ENCODE measurements at places on chromosomes 12 and 14. TPM values are rescaled to one million over a fixed set of nuclear protein-coding genes. Genes with fewer than 3 reads are reported as not detected.

DNA sequence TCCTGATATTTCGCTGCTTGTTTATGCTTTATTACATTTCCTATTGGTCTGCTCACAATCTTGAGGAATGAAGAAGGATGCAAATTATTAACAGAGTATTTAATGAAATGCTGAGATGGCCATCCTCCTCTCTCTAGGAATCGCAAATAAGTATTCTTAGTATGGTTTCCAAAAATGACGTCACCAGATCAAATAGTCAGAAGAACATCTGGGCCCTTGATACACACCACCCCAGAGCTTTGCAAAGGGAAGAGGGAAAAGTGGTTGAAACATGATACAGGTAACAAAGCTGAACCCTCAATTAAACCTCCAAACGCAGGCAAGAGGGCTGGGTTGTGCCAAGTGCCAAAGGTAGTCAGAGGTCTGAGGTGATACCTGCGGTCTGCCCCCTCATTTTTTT, 107.3 kb downstream of the BCL11B start:
- no peak for DNase-seq

- DNase-seq: no peak
Measured at GRCh38 chr12:110577864-110578693, 5.0 kb downstream of the PPTC7 start.

DNA sequence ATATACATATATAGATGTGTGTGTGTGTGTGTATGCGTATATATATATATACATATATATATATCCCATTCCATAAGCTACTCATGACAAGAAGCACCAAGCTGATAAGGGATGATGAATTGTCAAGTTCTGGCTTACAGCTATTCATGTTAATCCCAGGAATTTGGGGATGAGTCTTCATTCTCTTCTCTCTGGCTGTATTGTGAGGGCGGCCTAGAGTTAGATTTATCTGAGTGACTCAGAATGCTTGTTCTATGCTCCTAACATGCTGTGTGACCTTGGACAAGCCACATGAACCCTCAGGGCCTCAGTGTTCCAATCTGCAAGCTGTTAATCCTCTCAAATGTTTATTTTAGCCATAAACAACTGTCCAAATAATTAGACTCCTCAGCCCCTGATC, 749.0 kb downstream of the MED13L start:
- no peak for DNase-seq

DNA sequence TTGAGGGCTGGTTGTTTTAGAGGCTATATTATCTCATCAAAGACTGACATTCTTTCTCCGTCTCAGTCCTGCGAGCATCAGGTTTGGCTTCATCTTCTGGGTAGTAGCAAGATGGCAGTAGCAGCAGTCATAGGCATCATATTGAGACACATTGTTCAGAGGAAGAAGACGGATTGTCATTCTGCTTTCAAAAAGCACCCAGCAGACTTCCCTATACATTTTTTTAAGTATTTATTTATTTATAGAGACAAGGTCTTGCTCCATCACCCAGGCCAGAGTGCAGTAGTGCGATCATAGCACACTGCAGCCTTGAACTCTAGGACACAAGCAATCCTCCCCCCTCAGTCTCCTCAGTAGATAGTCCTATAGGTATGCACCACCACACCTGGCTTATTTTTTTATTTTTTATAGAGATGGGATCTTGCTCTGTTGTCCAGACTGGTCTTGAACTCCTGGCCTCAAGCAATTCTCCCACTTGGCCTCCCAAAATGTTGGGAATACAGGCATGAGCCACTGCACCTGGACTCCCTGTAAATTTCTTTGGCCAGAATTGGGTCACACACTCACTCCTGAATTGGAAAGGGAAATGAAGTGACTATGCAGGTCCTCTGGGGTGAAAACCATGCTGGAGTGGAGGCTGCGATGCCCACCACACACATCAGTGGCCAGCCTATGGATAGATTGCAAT, 125.4 kb downstream of the SLC38A6 start:
- no peak for DNase-seq

DNA sequence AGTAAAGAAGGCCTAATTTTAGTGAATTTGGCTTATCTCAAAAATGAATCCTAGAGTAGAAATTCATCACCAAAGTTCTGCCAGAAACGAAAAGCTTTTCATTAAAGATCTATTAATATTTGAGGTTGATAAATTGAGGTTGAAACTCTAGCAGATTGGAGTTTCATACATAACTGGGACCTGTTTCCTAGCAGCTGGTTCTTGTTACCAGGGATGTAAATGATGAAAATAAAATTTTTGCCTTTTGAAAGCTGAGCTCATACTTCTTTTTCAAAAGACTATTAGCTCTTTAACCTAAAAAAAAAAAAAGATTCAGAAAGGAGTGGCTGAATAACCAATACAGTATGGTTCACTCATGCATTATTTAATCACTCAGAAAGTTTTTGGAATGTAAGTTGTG, 98.3 kb downstream of the PTGER2 start:
- DNase-seq: no peak

- DNase-seq: no peak
Measured at GRCh38 chr12:109058773-109059172, 6.4 kb downstream of the USP30 start.

- DNase-seq: no peak
Measured at GRCh38 chr14:34059925-34060650, 109.2 kb upstream of the EGLN3 start.

DNA sequence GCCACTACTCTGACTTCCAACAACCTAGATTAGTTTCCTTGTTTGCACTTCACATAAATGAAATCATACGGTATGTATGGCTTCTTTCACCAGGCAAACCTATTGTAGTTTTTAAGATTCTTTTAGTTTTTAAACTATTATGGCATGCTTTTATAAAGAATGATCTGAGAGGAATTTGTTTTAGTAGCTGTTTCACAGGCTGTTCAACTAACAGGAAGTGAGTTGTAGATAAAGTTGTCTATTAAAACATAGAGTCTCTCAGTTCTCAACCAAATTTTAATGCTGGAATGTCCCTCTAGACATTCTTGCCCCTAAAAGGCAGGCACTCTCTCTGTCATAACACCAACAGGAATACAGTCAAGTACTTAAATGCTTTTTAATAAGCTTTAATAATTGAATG, 102.7 kb upstream of the DACT1 start:
- DNase-seq: no peak

- DNase-seq: no peak
Measured at GRCh38 chr12:47091009-47091408, 11.2 kb upstream of the AMIGO2 start.

- peak; percentile 74 for DNase-seq
Measured at GRCh38 chr12:53047221-53048032, 2.4 kb upstream of the TNS2 start.

GRCh38 chr14:75240781-75241180, 37.8 kb upstream of the FOS start:
- no peak for DNase-seq

DNA sequence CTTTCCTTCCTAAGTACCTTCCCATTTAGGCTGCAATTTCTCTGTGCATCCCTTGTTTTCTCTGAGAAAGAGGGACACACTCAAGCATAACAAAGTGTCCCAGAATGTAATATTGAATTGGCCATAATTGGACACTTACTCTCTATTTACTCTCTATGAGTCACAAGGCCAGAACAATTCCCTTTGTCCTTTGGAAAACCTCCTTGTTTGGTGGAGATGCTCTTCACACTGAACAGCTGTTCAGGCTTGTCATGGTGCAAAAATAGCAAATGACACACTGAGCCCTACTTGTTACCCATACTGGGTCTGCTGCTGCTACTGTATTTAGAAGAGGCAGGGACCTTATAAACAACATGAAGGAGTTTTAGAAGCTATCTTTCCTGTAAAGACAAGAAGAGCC, 1590.5 kb upstream of the TMEM132C start:
- DNase-seq: no peak

DNA sequence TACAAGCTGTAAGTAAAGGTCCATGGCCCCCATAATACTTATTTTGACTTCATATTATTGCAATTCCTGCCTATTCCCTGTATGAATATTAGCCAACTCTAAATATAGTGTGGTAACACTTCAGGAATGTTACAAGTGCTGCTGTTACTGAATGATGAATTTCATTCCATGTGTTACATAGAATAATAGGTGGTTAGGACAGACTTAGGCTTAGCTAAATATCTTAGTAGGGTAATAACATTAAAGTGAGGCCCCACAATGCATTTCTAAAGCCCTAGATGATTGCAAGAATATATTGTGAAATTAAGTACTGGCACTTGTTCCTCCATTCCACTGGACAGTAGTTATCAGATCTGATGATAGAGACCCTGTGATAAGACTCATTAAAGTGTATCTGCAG, 182.7 kb downstream of the PCNX1 start:
- DNase-seq: no peak

GRCh38 chr14:65817011-65817410, 404.5 kb downstream of the FUT8 start:
- no peak for DNase-seq

GRCh38 chr12:116726694-116727093, 11.2 kb downstream of the SPRING1 start:
- no peak for DNase-seq

The KRT71 gene
- total RNA-seq: not detected

The CD9 gene
- total RNA-seq: not detected

The KLRF1 gene
- 0.46 TPM for total RNA-seq

The NKX2-1 gene
- not detected for total RNA-seq

The KRT83 gene
- not detected for total RNA-seq

The TIMM9 gene
- 60.3 TPM for total RNA-seq

The HOXC6 gene
- 2.7 TPM for total RNA-seq

The MYBPC1 gene
- total RNA-seq: not detected

The SMIM41 gene
- total RNA-seq: not detected

The ULK1 gene
- total RNA-seq: 15.5 TPM

Measured in OCI-LY7 (cell line).